Progenitor cell of endocrine pancreas (in vitro differentiated cells): ENCODE measurements at places on chromosomes 16 and 17.

GRCh38 chr17:76265624-76266243, 586 bp downstream of the UBALD2 start:
- no peak overlapping the region for H3K27ac ChIP-seq
- peak; percentile 41 for DNase-seq
- no peaks in the 10 kb centered on the region for H3K27me3 ChIP-seq
- peaks cover 4% of the 10 kb centered on the region for H3K36me3 ChIP-seq

GRCh38 chr17:17206913-17207335, 791 bp upstream of the PLD6 start:
- no peak overlapping the region for H3K27ac ChIP-seq
- no peak overlapping the region for H3K4me3 ChIP-seq
- no peaks in the 10 kb centered on the region for H3K4me1 ChIP-seq

DNA sequence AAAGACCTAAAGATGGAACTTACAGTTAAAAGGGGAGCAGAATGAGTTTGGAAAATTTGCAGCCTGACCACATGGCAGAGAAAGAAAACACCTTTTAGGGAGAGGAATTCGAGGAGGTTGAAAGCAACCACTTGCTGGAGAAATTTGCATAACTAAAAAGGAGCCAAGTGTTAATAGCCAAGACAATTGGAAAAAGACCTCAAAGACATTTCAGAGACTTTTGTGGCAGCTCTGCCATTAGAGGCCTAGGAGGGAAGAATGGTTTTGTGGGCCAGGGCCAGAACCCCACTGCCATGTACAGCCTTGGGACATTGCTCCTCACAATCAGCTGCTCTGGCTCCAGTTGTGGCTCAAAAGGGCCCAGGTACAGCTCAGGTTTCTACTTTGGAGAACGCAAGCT, 338.5 kb downstream of the UTP18 start:
- H3K4me3 ChIP-seq, result no peak overlapping the region
- no peaks in the 10 kb centered on the region for H3K36me3 ChIP-seq
- no peak for DNase-seq
- H3K27ac ChIP-seq, result no peak overlapping the region
- no peaks in the 10 kb centered on the region for H3K27me3 ChIP-seq
- no peaks in the 10 kb centered on the region for H3K4me1 ChIP-seq

- no peak for DNase-seq
- no peaks in the 10 kb centered on the region for H3K4me1 ChIP-seq
- H3K4me3 ChIP-seq, result no peak overlapping the region
- peaks cover 2% of the 10 kb centered on the region for H3K36me3 ChIP-seq
- H3K27ac ChIP-seq, result no peak overlapping the region
These were observed 7.6 kb downstream of the ADCY7 start for GRCh38 chr16:50273888-50274325.
